H1 (cell line): ENCODE measurements at places on chromosomes 1 and 21.

GRCh38 chr1:66930823-66931174 is 6.0 kb downstream of the MIER1 start:
- DNase-seq: no peak

GRCh38 chr1:159898527-159898926 is 1.4 kb downstream of the CFAP45 start:
- DNase-seq: no peak

DNA sequence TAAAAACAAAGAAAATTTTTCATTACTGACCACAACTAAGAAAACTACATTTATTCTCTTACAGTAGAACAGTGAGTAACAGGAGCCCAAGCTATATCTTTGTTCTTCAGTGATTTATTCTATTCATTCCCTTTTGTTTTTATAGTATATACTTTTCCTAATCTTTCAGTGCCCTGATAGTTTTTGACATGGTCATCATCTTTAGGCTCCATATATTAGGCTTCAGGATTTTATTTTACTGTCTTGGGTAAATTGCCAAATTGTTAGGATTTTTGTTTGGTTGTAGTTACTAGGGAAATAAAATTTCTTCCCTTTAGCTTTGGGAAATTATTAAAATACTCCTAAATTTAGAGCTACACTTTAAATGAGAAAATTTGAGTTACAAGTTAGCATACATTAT is 10.3 kb downstream of the FBXO28 start:
- DNase-seq: no peak

DNA sequence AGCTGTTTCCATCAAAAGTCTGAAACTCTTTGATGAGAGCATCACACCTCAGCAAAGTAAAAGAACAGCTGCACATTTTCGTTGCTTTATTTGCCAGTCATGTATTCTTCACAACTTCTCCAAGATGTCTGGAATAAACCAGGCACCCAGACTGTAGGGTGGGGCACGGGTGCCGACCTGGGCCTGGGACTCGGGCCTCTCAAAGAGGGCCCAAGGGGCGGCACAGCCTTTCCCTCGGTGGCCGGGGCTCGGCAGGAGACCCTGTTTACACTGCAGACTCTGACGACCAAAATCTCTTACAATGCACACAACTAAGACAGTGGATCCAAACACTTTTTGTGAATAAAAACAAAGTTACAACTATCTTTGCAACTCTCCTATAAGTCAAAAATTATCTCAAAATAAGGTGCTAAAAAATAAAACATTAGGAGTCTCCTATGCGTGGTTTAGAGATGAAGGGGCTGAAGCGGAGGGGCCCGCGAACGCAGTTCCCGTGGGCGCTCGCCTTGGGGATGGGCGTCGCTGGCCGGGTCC is 696 bp downstream of the LSS start:
- no peak for DNase-seq

GRCh38 chr1:93842750-93843500 is 36.1 kb downstream of the DNTTIP2 start:
- DNase-seq: no peak
